Renal cortical epithelial cell (primary cell): ENCODE measurements at places on chromosomes 2 and 18. TPM values are rescaled to one million over a fixed set of nuclear protein-coding genes. Genes with fewer than 3 reads are reported as not detected.

ADRA2B gene
- total RNA-seq = not detected in 2 replicates

INSIG2 gene
- total RNA-seq = 20.0 and 35.3 TPM in 2 replicates

HOXD13 gene
- total RNA-seq = not detected in 2 replicates

CRYGD gene
- not detected in 2 replicates for total RNA-seq

STRADB gene
- total RNA-seq = 27.3 and 46.1 TPM in 2 replicates

NEB gene
- under 0.01 and 1.2 TPM in 2 replicates for total RNA-seq

GPR75 gene
- 0.69 and 2.8 TPM in 2 replicates for total RNA-seq

CXCR1 gene
- not detected in 2 replicates for total RNA-seq

SH3RF3 gene
- total RNA-seq = under 0.01 and 0.40 TPM in 2 replicates

- DNase-seq = no peak
These were observed 347.6 kb upstream of the KCNJ3 start for GRCh38 chr2:154350911-154351310.

DNA sequence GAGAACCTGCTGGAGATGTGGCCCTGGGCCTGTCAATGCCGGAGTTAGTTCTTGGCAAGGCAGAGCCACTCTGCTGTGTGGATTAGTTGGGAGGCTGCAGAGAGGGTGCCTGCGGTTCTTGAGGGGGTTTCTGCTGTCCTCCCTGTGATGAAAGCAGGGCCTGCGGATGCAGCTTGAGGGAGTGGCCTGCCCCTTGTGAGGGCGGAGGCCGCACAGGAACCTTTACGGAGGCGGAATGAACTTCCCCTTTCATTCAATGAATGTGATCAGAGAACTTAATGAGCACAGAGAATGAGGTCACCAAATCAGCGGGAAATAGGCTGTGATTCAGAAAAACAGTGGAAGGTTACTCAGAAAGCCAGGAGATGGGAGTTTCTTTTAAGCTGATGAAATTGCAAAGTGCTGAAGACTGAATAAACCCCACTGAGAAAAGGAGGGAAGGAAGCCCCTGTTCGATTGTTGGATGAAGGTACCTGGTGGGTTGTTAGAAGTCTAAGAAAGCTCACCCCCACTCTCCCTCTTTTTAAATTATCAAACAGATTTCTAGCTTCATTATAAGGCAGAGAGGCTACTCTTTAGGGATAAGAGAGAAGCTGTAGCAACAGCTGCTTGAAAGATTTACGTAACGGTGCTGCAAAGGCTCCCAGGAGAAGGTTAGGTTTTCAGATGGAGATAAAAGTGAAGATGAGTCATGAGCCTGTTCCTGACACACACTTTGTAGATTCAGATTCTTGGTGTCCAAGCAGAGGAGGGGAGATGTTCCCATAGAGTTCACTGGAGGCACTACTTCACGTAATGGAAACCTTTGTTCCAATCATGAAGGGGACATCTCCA lies 47.4 kb downstream of the VWA3B start:
- DNase-seq = no peak

DNA sequence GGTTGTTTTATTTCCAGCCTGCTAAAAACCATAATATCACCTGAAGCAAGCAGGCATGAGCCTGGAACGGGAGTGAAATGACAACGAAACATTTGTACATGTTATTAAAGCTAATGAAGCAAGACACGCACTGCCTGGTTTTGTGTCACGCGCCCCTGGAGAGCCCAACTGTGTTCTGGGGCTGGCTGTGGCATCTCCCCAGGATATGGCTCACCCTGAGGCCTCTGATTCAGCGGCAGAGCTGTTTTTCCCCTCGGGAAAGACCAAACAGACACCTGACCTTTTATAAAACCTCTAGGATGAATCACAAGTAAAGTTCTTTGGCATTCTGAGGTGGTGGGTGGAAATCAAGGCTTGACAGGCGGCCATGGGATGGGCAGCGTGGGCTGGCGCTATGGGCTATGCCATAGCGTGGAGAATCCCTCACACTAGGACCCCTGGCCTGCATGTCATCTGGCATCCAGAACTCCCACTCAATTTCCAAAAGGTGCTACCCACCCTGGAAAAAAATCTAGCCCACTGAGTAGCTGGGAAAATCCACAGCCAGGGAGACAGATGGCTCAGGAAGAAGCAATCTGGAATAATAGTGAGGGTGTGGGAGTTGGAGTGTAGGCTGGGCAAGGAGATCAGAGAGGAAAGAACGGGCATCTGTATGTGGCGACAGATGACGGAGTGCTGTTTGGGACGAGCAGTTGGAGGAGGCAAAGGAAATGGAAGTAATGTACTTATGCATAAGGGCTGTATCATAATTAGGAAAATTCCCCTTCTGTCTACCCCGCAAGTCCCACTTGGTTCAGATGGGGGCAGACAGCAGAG lies 262.0 kb downstream of the AFF3 start:
- peak; percentile 95 for DNase-seq

DNA sequence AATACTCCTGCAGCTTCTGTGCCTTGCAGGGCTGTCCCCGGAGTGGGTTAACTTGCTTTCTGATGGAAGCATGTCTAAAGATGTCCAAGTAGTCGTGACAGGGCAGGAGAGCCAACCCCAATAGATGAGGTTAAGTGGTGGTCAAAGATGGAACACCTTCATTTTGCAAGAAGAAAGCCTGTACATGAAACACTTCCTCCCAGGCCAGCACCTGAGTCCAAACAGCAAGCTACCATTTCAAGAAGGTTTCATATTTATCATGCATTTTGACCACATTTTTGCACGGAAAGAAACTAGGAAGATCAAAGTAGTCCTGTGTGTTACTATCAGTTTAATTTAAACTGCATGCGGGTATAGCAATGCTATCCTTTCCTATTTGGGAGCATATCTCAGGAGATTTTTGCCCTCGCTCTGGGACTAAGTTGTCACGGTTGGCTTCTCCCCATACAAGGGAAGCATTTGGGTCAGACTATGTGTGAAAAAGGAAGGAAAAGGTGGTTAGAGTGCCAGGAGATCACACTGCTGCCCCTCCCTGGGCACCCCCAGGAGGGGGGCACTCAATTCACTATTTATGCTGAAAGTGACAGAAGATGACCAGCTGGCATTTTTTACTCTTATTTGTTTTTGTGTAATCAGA lies 187.6 kb downstream of the ZNF521 start:
- DNase-seq = peak; percentile 1

- DNase-seq = no peak
These were observed 122.9 kb upstream of the SOX11 start for GRCh38 chr2:5569256-5569655.

DNA sequence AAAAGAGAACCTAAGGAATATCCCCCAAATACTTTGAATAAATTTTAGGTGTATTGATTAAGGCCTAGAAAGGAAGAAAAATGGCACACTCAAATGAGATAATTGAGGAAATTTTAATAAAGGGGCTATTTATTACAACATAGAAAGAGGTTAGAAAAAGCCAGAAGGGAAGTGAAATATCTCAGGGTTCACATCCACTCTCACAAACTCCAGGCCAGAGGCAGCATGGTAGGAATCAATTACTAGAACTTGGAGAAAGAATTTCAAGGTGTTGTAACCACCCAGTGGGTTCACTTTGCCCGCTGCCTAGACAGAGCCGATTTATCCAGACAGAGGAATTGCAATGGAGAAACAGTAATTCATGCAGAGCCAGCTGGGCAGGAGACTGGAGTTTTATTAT lies 617.5 kb upstream of the ACVR2A start:
- DNase-seq = no peak

GRCh38 chr18:13280070-13280795 lies 61.7 kb downstream of the LDLRAD4 start:
- peak; percentile 21 for DNase-seq

DNA sequence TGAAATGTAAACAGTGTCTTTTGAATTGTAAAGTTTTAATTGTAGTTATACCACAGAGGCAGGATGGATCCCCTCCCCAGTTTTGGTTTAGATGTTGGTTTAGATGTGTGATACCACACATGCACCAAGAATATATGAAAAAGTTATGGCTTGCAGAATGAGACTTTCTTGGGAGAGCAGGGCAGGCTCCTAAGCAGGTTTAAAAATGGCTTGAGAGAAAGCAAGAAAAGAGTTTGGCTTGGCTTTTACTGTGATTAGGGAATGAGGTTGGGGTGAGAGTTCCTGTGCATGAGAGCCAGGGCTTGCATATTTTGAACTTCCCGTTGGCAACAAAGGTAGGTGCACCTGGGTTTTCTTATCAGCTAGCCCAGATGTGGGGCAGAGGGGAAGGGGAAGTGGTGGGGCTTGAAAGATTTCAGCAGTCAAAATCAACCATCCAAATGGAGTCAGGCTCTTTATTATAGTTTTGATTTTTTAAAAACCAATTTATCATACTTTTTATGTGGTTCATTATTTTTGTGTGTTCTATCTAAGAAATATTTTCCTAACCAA lies 246.9 kb downstream of the MTX2 start:
- DNase-seq = no peak

- no peak for DNase-seq
These were observed 7.8 kb downstream of the NT5DC4 start for GRCh38 chr2:112728378-112729175.

DNA sequence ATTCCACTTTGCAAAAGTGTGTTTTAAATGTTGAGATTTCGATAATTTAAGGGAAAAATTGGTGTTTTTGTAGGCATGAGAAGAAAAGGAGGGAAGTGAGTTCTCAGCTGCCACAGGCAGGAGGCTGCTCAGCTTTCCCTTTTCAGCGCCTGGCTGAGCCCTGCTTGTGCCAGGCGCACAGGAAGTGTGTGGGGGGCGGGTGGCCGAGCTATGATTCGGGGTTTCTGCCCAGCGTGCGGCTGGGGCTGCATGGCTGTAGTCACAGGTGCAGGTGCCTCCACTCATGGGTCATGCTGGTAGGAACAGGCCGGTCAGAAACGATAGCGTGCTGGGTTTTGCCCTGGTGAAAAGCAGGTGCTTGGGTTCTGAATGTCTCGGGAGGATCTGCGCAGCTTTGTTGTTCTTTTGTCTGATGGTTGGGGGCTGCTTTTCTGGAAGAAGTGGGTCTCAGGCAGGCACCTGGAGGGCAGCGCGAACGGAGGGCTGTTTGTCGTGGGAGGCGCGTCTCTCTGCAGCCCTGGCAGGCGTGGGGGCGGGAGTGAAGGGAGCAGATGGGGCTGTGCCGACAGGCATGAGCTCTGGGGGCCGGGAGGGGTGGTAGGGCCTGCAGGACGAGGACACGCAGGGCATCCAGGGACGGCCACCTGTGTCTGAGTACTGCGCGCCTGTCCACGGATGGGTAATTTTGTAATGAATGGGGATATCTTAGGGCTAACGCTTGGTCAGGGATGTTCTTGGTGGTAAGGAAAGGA lies 2.1 kb downstream of the KCNG2 start:
- no peak for DNase-seq

DNA sequence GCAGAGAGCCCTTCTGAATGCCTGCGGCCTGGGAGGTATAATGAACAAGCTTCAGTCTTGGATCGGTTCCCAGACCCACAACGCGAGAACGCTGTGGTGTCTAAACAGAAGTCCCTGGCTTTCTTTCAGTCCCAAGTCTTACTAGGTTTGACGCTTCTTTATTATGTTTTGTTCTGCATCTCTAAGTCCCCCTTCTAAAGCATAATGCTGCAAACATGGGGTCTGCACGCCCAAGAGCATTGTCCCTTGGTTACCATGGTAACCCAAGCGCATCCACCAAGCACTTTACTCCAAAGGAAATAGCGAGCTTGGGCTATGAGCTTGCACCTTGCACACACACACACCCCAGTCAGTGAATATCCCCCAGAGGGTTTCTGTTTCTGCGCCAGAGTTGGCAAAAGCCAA lies 193.7 kb downstream of the INO80D start:
- peak; percentile 70 for DNase-seq

DNA sequence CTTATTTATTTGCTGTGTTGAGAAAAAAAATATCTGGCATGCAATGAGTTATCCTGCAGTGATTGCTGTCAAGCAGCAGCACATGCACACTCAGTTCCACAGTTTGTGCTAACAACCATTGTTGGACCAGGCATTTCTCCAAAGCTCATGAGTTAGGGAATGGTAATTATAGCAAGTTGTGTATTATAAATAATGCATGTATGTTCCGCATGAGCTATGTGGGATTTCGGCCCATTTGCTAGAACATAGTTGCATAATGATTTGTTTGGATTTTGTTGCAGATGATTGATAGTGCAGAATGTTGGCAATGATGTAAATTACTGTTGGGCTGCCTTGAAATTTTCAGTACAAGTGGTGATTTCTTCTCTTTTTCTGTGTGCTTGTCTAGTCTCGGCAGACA lies 10.7 kb downstream of the KCNJ3 start:
- DNase-seq = peak; percentile 60

DNA sequence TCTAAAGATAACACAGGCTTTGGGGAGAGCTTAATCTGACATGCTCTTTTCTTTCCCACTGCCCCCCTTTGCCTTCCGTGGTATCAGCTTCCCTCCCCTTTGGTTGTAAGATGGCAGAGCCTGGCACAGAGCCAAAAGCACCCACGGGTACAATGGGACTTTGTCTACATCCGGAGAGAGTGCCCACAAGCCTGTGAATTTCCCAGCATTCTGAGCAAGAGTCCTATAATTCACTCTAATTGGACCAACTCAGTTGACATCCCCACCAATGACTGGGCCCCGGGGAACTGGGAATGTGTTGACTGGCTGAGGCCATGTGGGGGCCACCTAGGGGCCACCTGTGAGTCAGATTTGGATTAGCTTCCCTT lies 20.1 kb upstream of the C2orf72 start:
- no peak for DNase-seq

DNA sequence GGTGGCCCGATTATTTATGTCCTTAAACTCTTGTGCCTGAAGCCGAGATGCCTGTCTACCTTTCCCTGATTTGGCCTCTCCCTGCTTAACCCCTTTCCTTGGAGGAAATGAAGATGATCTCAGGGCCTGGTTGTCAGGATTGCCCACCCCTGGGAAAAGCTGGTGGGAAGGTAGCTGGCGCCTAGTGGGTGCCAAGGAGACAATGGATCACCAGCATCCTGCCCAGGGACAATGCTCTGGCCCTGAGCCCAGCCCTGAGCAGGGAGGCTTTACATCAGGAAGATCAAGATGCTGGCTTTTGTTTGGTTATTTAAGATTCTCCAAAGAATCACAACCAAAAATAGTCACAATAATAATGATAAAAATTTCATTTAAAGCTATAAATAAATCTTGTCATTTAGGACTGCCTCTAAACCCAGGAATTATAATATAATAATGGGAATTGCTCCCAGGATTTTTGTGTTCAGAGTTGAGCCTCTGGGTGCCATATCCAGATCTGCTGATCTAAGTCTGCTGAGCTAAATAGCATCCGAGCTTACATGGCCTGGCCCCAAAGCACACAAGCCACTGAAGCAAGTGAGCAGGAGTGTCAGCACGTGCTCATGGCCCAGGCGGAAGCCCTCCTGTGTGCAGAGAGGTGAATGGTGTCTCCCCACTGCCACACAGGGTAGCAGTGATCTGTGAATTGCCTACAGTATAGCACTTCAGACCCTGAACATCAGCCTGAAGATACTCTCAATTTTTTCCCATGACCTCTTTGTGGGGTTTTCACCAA lies 57.8 kb upstream of the MAP3K20 start:
- DNase-seq = no peak
